NCI-H187 (cell line): ENCODE measurements at places on chromosomes 13 and 19.

DNA sequence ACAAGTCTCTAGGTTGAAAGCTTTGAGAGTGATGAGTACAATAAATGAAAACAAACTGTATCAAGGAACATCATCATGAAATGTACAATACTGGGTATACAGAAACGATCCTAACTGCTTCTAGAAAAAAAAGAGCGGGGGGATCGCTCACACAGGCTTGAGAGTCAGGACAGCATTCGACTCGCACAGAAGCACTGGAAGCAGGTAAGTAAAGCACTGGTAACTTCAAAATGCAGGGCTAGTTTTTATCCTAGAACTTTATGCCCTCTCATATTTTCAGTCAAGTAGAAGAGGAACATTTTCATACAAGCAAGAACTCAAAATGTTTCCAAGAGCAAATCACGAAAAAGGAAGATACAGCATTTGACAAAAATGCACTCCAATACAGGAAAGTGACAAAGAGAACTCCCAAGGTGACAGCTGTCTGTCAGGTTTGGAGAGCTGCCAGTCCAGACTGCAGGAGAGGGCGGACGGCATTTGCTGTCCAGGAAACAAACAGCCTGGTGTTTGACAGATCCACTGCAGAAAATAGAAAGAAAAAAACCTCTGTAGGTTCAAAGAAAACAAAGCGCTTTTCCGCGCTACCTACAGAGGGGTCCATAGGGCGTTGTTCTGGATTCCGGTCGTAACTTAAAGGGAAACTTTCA lies 58.2 kb upstream of the XPO4 start:
- DNase-seq = no peak

- peak; percentile 85 for DNase-seq
Measured at GRCh38 chr13:37058910-37059847, at the start of gene SUPT20H. TSS of gene SUPT20H (minus strand) at chr13:37059688. CDS start at chr13:37051490, 8,198 bp downstream.

GRCh38 chr13:98039261-98039660 lies 85.8 kb downstream of the IPO5 start:
- DNase-seq = no peak

DNA sequence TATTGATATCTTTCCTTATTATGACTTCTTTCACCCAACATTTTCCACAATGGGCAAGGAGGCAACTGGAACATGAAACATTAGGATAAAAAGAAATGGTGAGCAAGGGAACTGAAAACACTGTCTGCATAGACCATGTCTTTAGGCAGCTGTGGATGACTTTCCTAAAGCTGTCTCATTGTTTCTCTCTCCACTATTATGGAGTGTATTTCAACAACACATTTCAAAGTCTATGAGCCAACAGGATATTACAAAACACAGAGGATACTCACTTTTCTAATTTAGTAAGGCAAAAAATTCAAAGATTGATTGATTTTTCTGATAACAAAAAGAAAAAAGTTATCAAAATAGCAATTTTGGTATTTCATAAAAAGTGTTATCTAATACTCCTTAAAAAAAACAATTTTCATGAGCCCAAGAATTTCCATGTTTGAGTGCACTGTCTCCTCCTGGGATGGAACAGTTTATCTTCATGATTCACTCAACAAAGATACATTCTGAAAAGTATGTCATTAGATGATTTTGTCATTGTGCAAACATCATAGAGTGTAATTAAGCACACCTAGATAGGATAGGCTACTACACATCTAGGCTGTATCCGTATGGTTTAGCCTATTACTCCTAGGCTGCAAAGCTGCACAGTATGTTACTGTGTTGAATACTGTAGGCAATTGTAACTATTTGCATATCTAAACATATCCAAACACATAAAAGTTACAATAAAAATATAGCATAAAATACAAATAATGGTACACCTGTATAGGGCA lies 1568.4 kb downstream of the SLITRK5 start:
- DNase-seq = no peak

GRCh38 chr19:1754636-1755466 lies 1.5 kb downstream of the ONECUT3 start:
- DNase-seq = no peak
